Hematopoietic multipotent progenitor cell treated with erythropoietin and hydrocortisone succinate and interleukin-3 and kit ligand, for 6 days (in vitro differentiated cells): ENCODE measurements at places on chromosomes 1 and 21.

GRCh38 chr1:3491291-3492246 is 37.1 kb downstream of the ARHGEF16 start:
- DNase-seq, result peak; percentile 81

- DNase-seq, result peak; percentile 85
Measured at GRCh38 chr1:26408604-26409003, 2.0 kb upstream of the LIN28A start.

DNA sequence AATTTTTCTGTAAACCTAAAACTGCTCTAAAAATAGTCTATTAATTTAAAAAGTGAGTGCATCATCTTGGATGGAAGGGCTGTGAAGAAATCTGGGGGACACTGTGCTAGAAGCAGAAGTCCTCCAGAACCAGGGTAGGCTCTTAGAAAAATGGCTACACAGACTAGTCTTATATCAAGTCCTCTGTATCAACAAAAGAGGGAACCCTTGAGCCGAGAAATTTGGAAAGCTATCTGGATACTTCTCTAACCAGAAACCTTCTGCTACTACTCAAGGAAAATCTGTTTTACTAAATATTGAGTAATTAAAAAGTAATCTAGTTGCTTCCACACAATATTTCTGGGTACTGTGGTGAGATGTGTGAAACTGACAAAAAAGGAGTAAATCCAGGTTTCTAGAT is 92.1 kb downstream of the WDR3 start:
- DNase-seq, result peak; percentile 14

GRCh38 chr1:20343149-20343937 is 52.7 kb downstream of the VWA5B1 start:
- peak; percentile 11 for DNase-seq

DNA sequence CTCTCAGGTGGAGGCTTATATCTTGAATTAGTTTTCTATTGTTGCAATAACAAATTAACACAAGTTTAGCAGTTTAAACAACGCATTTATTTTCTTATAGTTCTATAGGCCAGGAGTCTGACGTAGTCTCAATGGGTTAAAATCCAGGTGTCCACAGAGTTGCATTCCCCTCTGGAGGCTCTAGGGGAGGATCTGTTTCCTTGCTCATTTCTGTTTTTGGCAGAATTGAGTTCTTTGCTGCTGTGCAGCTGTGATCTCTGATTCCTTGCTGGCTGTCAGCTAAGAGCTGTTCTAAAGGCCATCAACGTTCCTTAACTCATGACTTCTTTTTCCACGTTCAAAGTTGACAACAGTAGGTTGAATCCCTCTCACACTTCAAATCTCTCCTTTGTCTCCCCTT is 31.8 kb downstream of the S100A10 start:
- DNase-seq, result no peak

GRCh38 chr1:232012773-232013386 is 386.3 kb downstream of the DISC1 start:
- DNase-seq, result peak; percentile 4

DNA sequence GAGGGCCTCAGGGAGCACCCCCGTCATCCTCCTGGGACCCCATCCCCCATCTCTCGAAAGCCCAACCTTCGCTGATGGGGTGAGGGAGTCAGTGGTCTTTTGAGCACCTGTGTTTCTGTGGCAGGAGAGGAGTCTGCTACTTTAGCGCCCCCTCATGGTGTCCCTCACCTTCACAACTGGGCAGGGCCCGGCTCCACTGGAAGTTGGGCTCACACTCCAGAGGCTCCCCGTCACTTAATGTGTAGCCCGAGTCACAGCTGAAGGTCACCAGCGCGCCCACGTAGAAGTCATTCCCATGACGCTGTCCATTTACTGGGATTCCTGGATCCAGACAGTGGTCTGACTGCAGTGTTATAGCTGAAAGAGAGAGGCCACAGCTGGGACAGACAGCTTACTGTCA is 139.5 kb upstream of the HMGB4 start:
- DNase-seq, result no peak

- no peak for DNase-seq
Measured at GRCh38 chr1:167707942-167708341, 13.8 kb upstream of the MPZL1 start.

GRCh38 chr1:247465796-247466195 is 7.9 kb upstream of the OR2B11 start:
- DNase-seq, result peak; percentile 19

GRCh38 chr21:36700295-36700970 is 1.5 kb downstream of the SIM2 start:
- DNase-seq, result no peak

- no peak for DNase-seq
Measured at GRCh38 chr1:17957588-17958267, 149.9 kb upstream of the IGSF21 start.

DNA sequence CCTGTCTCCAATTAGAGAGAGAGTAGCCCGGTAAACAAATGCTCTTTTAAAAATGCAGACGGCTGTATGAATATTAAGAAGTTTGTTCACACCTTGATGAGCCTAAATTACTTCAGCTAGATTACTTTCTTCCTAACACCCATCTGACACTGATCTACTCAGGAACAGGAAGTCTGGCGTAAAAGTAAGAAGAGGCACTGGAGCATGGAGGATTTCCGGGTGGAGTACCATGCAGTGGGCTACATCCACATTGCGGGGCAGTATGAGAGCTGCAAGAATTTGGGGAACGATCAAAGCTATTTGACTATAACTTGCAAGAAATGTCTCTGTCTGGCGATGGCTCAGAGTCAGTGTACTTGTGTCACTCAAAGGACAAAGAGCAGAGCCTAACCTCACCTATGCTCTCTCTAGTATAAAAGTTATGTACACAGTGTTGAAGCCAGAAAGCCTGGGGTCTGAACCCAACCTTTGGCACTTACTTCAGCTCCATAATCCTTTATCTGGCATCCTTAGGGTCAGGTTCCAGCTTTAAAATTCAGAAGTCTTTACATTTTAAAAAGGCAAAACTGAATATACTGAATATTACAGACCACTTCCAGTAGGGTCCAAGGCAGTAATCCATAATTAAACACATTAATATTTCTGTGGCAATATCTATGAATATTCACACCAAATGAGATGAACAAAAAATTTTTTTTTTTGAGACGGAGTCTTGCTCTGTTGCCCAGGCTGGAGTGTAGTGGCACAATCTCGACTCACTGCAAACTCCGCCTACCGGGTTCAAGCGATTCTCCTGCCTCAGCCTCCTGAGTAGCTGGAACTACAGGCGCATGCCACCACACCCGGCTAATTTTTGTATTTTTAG is 7.9 kb upstream of the GNPAT start:
- no peak for DNase-seq

- peak; percentile 10 for DNase-seq
Measured at GRCh38 chr1:195376190-195376589, 1232.0 kb downstream of the KCNT2 start.

GRCh38 chr1:45331436-45332345 is 5.0 kb downstream of the HPDL start:
- DNase-seq, result no peak

DNA sequence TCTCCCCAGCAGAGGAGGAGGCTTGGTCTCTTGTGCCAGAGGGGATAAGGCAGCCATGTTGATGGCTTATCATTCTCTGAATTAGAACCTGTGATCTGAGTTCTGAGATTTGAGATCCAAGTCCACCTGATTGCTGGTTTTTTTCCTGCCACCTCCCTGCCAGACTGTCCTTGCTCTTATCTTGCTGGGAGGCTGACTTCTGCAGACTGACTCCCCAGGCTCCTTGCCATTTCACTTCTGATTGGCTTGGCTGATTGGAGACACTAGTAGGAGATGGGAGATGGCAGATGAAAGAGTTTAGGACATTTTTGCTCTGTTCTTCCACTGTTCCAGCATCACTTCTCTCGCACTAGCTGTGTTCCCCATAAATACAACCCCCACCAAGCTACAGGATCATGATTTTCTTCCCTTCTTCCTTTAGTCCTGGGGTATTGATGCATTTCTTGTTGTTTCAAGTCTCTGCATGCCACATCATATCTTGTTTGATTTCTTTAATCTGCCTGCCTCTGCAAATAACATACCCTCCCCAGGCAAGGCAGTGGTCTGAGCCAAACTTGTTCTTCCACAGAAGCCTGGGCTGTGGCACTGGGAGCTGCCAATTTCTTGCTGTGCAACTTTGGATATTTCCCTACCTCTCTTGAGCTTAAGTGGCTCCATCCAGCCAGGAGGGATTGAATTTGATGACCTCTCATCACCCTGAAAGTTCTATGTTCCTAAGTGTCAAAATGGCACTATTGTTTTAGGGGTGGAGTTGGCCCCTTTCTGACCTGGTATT is 963 bp upstream of the CYP4B1 start:
- no peak for DNase-seq

GRCh38 chr21:38714999-38715398 is 90.7 kb upstream of the ETS2 start:
- no peak for DNase-seq

- no peak for DNase-seq
Measured at GRCh38 chr1:82785268-82785790, 984.6 kb downstream of the ADGRL2 start.

- peak; percentile 55 for DNase-seq
Measured at GRCh38 chr21:38837806-38838461, 32.2 kb downstream of the ETS2 start.

DNA sequence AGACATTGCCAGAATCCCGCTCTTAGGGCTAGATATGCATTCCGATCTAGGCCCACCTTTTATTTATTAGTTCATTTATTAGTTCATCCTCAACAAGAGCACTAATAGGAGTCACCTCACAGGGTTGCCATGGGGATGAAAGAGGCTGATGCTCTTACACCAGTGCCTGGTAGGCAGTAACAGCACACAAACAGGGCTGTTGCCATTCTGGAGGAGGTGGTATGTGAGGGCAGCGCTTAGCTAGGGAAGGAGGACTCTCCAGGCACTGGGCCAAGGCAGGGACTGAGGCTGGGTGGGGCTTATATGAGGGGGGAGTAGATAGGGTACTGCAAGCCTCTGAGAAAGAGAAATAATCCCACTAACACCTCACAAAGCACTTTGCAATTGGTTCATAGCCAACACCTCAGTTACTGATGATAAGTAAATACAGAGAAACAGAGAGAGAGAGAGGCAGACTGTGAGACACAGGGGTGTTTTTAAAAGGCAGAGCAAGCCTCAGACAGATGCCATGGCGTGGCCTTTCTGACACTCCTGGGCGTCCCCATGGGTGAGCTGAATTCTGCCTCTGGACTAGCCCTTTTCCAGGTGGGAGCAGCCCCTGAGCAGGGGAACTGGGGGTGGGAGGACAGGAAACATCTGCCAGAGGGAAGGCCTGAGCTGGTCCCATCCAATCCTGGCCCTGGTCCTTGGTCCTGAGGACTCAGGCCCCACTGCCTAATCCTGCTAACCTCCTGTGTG is 5.9 kb downstream of the FCGR2A start:
- peak; percentile 97 for DNase-seq

DNA sequence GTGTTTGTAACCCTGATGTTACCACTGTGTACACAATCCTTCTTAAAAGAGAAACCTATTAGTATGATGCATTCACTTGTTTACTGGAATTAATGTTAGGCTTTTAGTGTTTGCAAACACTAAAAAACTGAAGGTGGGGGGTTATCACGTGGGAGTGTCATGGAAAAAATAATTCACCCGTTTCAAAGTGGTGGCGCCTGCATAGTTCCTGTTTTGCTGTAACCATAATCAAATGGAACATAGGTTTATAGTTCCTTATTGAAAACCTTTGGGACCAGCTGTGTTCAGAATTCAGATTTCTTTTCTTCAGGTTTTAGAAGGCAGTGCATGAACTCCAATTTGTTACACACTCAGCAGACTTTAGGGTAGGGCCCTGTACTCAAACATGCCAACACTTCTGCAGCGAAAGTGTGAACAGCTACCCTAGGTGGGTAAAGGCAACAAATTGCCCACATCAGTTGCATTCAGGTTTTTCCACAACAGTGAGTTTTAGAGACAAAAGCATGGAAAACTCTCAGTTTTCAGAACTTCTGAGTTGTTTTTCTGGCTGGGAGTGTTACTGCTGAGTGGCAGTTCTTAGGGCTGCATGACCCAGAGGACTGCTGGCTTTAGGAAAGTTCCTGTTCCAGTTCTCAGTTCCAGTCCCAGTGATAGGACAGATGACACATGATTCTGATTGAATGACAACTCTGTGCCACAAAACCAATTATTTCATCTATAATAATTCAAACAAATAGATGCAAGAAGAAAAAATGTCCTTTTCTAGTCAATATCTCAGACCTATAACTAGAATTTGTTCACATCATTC is 29.1 kb upstream of the IVNS1ABP start:
- peak; percentile 43 for DNase-seq

- DNase-seq, result no peak
Measured at GRCh38 chr21:46160657-46160906, 5.2 kb upstream of the FTCD start.

DNA sequence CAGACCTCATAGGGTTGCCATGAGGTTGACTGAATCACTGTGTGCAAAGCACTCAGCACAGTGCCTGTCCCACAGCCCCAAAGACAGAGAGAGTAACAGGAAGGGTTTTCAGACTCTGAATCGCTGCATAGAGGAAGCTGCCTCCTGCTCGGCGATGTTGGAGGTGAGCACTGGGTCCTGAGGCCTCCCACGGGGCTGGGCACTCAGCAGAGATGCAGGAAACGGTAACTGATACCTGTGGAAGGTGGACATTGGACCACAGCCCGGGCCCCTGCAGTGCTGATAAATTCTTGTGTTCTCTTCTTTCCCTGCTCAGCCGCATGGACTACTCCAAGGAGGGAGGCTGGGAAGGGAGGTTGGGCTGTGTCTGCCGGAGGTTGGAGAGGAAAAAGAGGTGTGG is 389.7 kb downstream of the PTPRU start:
- no peak for DNase-seq

DNA sequence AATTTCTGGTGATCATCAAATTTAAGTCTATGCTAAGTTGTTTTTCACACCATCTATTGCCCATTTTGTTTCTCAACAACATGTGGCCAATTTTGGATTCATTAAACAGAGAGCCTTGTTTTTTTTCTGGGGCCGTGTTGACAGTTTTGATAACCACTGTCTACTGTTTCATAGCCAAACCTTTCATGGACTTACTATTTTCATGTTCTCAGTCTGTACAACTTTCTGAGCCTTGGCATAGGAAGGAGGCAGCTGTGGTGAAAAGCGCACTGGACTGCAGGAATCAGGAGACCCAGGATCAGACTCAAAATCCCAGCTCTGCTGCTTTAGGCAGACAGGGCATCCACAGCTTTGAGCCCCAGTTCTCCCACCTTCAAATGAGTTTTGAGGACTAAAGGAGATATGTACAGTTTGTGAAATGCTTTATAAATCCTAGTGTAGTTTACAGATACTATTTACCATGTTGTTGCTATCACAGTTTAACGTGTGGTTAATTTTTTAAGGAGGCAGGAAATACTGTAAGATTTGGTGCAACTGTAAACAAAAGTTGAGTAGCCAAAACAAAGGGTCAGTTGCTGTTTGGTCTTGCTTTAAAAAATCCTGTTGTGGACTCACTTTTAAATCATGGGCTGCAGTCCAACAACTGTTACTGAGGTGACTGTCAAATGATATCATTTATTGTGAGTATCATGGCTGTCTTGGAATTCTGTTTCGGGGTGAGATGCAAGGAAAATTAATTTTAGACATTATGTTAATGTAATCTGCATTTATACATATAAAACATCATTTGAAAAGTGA is 2.9 kb downstream of the MACO1 start:
- no peak for DNase-seq

GRCh38 chr1:166129006-166129405 is 37.8 kb downstream of the FAM78B start:
- DNase-seq, result no peak

GRCh38 chr1:231020139-231020601 is 19.9 kb downstream of the FAM89A start:
- DNase-seq, result no peak
